ENCODE measurements at places on chromosomes 4 and X.

DNA sequence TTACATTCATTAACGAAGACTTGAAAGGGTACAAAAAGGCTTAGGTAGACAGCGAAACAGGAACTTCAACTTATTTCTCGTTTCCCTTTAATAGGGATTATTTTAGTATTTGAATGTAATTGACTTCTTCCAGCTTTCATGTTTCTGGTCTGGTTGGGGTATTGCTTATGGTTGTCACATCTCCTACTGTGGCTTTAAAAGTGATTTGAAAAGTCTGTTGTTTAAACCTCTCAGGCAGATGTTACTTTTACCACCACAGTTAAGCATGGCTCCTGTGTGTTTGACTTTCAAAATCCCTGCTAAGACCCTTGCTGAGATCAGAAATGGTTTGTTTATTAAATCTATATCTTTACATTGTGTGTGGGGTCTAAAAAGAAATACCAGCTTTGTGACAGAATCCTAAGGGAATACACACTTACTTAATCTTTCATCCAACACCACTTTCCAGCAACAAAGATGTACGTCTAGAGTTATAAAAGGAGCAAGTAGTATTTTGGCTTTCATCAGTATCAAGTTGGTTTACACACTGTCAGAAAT lies 661.2 kb downstream of the FAT4 start:
- DNase-seq = no peak

DNA sequence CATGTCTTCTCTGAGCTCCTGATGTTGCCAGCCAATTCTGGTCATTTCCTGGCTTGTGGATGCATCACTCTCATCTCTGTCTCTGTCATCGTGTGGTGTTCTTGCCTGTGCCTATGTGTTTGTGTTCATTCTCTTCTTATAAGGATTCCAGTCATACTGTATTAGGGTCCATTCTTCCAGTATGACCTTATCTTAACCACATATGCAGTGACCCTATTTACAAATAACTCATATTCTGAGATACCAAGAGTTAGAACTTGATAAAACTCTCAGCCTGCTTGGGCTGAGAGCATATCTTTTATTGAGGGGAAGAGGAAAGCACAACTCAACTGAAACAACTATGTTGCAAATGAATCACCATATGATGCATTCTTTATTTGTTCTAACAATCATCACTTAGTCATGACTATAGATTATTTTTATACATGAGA lies 189.0 kb upstream of the ANXA10 start:
- DNase-seq = no peak

- DNase-seq = peak; percentile 77
These were observed 36.6 kb downstream of the MAP7D3 start for GRCh38 chrX:136214551-136214950.

- peak; percentile 8 for DNase-seq
These were observed 57.3 kb upstream of the TCEAL2 start for GRCh38 chrX:102067966-102068723.

- DNase-seq = peak; percentile 93
These were observed at the start of gene TMEM164 for GRCh38 chrX:110002300-110003166. Gene TMEM164, plus strand, starts transcription at chrX:110003114. Its CDS starts 661 bp downstream, at chrX:110003775.

DNA sequence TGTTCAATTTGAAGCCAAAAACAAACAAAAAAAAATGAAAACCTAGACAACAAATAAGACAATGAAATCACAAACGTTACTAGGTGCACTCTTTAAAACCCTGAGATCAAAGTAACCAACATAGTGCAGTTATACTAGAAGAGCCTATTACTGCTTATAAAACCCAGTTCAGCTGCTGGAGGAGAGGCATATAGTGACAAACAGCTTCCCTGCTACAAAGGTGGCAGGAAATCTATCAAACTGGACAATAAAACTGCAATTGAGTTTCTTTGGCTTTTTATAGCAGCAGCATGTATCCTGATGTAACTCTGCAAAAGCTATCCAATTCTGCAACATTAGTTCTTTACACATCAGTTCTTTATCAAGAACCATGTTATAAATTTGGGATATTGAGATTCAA lies 155.6 kb downstream of the LRBA start:
- DNase-seq = no peak

DNA sequence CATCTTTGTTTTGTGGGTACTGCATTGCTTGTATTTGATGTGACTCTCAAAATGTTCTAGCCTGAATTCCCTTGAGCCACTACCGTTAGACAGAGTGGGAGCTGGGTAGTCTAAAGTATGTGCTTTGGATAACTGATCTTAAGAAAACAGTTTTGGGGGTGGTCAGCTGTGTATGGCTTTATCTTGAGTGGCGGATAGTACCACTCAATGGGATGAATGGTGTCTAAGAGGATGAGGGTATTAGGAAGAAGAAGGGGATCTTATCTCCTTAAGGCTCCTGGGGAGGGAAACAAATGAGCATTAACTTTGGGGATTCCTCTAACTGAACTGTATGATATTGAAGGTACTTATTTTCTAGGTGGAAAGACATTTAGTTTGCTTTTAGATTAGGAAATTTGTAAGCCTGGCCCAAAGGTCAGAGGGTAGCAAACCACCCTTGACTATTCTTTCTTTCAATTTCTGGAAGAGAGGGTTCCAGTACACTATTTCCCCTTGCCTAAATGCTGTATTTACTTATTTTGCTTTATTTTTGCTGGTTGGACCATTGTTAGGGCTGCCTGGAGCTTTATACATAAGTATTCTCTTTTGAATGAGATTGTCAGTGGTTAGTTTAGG lies 11.3 kb downstream of the BMP2K start:
- DNase-seq = no peak

DNA sequence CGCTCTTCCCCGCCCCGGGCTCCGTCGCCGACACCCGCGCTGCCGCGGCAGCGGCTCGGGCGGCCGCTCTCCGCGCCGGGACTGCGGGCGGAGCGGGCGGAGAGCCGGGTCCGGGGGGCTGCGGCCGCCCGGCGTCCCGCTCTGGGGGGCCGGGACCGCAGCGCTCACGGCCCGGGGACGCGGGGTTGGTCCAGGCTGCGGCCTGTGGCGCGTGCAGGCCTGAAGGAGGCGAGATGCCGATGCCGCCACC lies 492 bp downstream of the GALNT7 start:
- DNase-seq = no peak

- DNase-seq = no peak
These were observed 67.0 kb downstream of the HPF1 start for GRCh38 chr4:169690787-169691186.
